ENCODE measurements at places on chromosomes 16 and 17. TPM values are rescaled to one million over a fixed set of nuclear protein-coding genes. Genes with fewer than 3 reads are reported as not detected.

DNA sequence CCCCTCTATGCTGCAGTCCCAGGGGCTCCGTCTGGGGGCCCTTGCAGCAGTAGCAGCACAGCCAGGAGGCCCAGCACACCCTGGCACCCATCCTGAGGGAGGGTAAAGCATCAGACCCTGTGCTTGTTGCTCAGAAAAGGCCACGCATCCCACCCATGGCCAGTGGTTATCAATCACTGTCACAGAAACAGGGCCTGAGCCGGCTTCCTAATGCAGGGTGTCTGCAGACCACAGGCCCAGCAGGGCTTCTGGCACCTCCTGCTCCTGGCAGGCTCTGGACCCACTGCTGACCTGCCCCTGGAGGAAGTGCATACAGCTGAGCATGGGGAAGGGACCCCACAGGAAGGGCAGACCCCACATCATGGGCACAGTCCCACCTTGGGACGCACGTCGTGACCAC is 26.9 kb upstream of the CDH15 start:
- no peak for DNase-seq

DNA sequence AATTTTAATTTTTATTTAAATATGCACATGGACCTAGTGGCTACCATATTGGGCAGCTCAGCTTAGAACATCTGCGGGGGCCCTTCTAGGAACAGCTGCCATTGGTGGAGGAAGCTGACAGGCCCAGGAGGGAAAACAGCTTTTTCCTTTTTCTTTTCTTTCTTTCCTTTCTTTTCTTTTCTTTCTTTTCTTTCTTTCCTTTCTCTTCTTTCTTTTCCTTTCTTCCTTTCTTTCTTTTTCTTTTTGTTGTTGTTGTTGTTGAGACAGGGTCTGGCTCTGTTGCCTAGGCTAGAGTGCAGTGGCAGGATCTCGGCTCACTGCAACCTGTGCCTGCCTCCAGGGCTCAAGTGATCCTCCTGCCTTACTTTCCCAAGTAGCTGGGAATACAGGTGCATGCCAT is 43.4 kb downstream of the ATP2C2 start:
- DNase-seq = no peak

GRCh38 chr17:28113269-28113668 is 70.8 kb downstream of the NLK start:
- DNase-seq = no peak

- peak; percentile 59 for DNase-seq
These were observed 4.8 kb downstream of the LGALS3BP start for GRCh38 chr17:78974635-78975591.

- DNase-seq = peak; percentile 61
These were observed 38.2 kb upstream of the CCDC182 start for GRCh38 chr17:57783338-57783742.

- DNase-seq = no peak
These were observed 117.4 kb downstream of the NLK start for GRCh38 chr17:28159924-28160323.

GRCh38 chr17:45063198-45063597 is 2.1 kb downstream of the NMT1 start:
- DNase-seq = no peak

- DNase-seq = no peak
These were observed 5.0 kb upstream of the CYBA start for GRCh38 chr16:88655733-88656281.

DNA sequence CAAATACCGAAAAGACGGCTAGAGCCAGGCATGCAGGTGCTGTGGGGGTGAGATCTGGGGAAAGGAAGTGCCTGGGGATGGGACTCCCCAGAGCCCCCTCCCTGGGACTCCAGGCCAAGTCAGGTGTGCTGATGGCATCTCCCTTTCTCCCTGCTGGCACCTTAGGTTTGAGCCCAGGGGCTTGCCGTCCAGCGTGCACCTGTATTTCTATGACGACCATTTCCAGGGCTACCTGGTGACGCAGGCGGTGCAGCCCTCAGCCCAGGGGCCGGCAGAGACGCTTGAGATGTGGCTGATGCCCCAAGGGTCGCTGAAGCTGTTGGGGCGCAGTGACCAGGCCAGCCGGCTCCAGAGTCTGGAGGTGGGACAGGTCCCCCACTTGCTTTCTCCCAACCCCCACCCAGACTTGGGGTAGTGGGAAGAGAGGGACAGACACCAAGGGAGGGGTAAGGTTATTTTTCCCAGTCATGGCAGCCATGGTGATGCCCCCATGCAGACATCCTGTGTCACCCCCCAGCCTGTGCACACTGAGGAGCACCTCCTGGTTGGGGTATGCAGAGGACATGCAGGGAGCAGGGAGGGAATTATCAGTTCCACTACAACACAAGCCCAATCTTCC is 11.1 kb downstream of the XYLT2 start:
- no peak for DNase-seq

- no peak for DNase-seq
These were observed 3.5 kb upstream of the RPRML start for GRCh38 chr17:46982577-46982976.

DNA sequence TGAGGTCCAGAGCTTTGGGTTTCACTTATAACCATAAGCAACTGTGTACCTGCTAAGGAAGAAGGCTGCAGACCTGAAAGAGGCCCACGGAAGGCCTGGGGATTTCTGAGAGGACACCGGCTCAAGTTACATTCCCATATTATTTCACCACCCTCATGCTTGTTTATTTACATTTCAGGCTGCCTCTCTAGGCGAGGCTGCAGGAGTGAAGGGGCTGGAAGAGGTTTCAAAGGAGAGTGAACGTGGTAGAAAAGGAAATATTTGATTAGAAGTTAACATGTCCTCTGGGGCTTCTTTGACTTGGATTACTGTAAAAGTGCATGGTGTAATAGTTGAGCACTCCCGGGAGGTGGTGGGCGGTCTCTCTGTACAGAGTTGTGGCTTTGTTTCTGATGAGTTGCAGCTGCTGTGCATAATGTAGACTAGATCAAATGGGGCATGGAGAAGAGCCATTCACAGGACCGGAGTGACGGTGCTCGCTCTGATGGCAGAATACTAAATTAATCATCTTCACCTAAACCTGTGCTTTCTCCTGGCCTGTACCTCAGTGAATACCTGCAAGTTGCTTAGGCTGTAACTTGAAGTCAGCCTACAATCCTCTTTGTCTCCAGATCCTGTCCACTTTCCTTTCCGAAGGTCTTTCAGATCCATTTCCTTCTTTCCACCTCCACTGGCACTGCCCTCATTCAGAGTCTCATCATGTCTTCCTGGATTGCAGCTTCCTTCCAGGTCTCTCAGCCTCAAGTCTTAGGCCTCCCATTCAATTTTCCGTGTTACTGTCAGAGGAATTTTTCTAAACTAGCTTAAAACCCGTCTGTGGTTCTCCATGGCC is 1.9 kb upstream of the CPD start:
- peak; percentile 46 for DNase-seq

DNA sequence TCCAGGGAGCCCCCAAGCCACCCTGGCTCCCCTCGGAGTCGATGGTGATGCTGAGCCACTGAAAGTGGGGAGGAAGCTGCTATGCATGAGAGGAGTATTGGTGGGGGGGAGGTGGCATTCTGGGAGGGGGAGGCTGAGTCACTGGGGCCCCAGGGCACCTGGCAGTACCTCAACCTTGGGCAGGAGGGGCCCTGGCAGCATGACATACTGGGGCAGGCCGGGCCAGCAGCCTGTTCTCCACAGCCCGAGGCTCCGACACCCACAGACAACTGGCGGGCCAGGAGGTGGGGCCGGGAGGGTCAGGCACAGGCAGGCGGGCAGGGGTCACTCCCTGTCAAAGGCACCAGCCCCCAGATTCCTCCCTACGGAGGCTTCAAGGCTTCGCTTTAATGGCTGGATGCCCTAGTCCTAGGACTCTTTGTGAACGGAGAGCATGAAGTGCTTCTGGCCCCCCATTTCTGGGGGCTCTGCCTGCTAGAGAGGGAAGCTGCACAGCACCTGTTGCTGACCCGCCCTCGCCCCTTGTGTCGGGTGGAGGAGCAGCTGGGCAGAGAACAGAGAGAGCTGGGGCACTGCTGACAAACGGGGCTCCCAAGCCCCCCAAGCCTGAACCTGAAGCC is 928 bp downstream of the CASKIN2 start:
- no peak for DNase-seq

- no peak for DNase-seq
These were observed 2.6 kb upstream of the KRTAP9-2 start for GRCh38 chr17:41223821-41224220.

DNA sequence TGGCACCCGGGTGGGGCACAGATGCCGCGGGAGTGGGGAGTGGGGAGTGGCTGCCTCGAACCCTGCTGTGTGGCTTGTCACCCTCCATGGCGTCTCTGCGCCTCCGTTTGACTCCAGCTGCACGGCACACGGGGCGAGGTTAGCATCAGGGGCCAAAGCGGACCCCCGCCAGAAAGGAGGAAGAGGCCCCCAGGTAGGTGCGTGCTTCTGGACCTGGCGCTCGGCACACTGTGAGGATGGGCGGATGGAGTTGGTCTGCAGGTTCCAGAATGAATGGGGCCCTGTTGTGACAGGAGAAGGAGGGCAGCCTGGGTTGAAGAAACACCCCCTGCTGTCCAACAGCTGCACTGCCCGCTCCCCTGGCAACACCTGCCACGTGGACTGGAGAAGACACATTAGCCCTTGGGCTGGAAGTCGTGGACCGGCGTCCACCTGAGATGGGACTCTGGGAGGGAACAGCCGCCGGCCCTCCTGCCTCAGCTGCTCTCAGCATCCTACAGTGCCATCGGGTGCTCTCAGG is 9.4 kb upstream of the FASN start:
- DNase-seq = no peak

GRCh38 chr17:7951143-7951792 is 19.3 kb downstream of the CNTROB start:
- DNase-seq = no peak

GRCh38 chr17:83012200-83012785 is 67.1 kb upstream of the METRNL start:
- DNase-seq = no peak

- DNase-seq = no peak
These were observed 3.5 kb upstream of the ABR start for GRCh38 chr17:1183171-1183873.

HSBP1 gene
- 87.3 TPM for polyA plus RNA-seq

SLFN14 gene
- polyA plus RNA-seq = not detected

POLDIP2 gene
- polyA plus RNA-seq = 66.4 TPM

MLKL gene
- 11.1 TPM for polyA plus RNA-seq

KLHL36 gene
- 14.7 TPM for polyA plus RNA-seq

GCGR gene
- polyA plus RNA-seq = 0.03 TPM

TLCD1 gene
- 3.4 TPM for polyA plus RNA-seq

TPSG1 gene
- 0.06 TPM for polyA plus RNA-seq

ATF7IP2 gene
- 24.3 TPM for polyA plus RNA-seq

UNC13D gene
- 12.6 TPM for polyA plus RNA-seq

GALR2 gene
- not detected for polyA plus RNA-seq
